ENCODE measurements at places on chromosomes 6 and 20. TPM values are rescaled to one million over a fixed set of nuclear protein-coding genes. Genes with fewer than 3 reads are reported as not detected.
A peak's percentile ranks its signal among the peaks of the same experiment; 100 is the strongest.

- DNase-seq = no peak
Observed at GRCh38 chr20:24376311-24377099, 92.9 kb upstream of the SYNDIG1 start.

Gene RSPH9
- total RNA-seq = not detected

GRCh38 chr6:74749211-74750147 is 456.4 kb downstream of the COL12A1 start:
- DNase-seq = no peak

Gene TTBK1
- 0.11 TPM for total RNA-seq

Gene TPX2
- 113 TPM for total RNA-seq

DNA sequence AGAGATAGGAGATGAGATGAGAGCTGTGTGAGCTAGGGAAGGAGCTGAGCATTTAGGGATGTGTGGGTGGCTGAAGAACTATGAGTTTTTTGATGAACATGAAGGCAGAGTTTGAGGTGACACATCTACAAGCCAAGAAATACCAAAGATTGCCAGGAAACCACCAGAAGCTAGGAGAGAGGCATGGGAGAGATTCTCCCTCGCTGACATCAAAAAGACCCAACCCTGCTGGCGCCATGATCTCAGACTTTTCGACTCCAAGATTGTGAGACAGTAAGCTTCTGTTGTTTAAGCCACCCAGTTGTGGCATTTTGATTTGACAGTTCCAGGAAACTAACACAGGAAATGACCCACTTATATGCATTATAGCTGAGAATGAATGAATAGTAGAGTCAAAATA is 790.9 kb downstream of the TFAP2A start:
- no peak for DNase-seq

DNA sequence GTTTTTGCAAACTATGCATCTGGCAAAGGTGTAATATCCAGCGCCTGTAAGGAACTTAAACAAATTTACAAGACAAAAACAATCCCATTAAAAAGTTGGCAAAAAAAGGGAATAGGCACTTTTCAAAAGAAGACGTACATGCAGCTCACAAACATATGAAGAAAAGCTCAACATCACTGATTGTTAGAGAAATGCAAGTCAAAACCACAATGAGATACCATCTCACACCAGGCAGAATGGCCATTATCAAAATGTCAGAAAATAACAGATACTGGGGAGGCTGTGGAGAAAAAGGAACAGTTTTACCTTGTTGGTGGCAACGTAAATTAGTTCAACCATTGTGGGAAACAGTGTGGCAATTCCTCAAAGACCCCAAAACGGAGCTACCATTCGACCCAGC is 54.2 kb downstream of the TSBP1 start:
- DNase-seq = no peak

Gene NKX2-2
- total RNA-seq = not detected

Gene OXT
- not detected for total RNA-seq

DNA sequence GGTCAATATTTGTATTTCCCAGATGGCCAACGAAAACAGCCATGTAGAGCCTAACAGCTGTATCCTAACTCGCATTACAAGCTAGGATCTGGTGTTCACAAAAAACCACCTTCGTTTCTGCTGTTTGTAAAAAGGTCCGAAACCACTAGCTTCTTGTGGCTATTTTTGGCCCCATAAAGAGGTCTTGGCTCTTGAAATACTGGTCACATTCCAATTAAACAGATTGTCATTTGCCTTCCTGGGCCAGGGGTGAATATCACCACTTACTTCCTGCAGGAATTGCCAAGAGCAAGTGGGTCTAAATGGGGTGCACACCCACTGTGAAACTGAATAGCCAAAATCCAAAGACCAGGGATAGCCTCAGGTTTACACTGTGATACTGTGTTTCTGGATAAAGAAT is 48.2 kb downstream of the TSHZ2 start:
- no peak for DNase-seq

GRCh38 chr6:3871515-3871914 is 22.3 kb downstream of the FAM50B start:
- no peak for DNase-seq

Gene GPR6
- total RNA-seq = not detected

GRCh38 chr6:2793534-2794151 is 28.4 kb downstream of the WRNIP1 start:
- peak; percentile 46 for DNase-seq
